ENCODE measurements at places on chromosomes 6 and 20.
A peak's percentile ranks its signal among the peaks of the same experiment; 100 is the strongest.

GRCh38 chr20:58131551-58132142, 96.8 kb downstream of the ANKRD60 start:
- no peak for DNase-seq

DNA sequence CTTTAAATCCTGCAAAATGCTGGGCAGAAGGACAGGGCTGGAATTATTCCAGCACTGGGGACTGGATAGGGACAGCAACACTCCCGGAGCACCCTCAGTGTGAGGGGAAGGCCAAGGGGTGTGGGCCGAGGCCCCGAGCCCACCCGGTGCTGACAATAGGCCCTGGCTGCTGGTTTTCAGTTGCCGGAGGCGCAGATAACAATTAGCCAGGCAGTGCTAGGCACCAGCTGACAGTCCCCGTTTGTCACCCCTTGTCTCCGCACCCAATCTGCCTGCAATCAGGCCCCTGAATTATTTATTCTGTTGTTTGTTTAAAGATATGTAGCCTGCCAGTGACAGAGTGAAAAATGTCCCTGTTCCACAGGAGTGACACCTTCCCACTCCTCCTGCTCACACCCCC, 120.0 kb downstream of the GRM4 start:
- DNase-seq = no peak

DNA sequence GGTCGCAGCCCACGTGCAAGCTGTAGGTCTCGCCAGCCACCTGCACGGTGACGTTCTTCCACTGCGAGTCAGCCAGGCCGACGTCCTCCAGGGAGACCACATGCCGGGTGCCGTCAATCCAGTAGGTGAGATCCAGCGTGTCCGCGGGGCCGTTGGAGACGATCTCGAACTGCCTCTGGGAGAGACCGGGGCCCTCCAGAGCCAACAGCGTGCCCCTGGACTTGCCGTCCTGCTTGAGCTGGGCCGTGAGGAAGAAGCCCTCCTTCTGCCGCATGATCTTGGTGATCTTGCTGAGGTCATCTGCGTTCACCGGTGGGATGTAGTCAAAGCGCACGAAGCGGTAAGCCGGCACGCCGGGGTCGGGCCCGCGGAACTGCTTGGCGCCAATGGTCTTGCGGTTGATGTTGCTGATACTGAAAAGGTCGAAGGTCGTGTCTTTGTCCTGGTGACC, 5.1 kb downstream of the THBS2 start:
- no peak for DNase-seq

- no peak for DNase-seq
Measured at GRCh38 chr20:7806831-7807230, 133.4 kb downstream of the HAO1 start.

GRCh38 chr6:158803733-158804143, 15.4 kb downstream of the EZR start:
- peak; percentile 53 for DNase-seq

- DNase-seq = no peak
Measured at GRCh38 chr6:106617302-106617701, 12.0 kb downstream of the RTN4IP1 start.

- DNase-seq = no peak
Measured at GRCh38 chr20:2104236-2104635, 2.6 kb downstream of the STK35 start.
